ENCODE measurements at places on chromosomes 1 and 21.

GRCh38 chr1:184276416-184276815 lies 110.4 kb upstream of the C1orf21 start:
- DNase-seq, result no peak

DNA sequence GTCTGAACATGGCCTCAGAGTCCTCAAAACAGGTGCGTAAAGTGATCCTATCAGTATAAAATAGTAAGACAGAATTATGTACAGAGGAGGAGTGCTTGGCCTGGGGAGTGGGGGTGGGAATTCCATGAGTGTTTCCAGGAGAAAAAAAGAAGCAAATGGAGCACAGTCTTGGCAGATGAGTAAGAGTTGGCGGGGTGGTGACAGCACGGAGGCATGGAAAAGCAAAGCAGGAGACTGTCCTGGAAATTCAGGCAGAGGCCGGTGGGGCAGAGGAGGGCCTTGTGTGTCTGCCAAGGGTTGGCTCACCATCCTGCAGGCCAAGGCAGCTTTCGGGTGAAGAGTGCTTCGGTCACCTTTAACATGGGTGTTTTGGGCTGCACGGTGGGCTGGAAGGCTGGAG lies 63.4 kb downstream of the OPTC start:
- DNase-seq, result no peak

GRCh38 chr1:238233966-238234365 lies 343.2 kb upstream of the ZP4 start:
- no peak for DNase-seq

DNA sequence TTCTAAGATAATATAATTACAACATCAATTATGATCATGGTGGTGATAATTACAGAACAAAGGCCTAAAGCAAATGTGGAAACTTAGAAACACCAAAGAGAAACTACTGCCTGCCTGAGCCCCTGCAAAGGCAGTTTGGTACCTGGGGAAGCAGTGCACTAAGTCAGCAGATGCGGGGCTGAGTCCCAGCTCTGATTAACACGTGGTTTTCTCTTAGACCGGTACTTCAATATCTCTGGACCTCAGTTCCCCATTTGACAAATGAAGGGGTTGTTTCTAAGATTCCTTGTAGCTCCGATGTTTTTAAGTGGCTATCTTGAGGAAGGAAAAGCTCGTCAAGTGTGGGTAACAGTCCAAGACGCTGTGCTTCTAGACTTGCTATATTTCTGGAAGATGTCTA lies 16.7 kb upstream of the PLEKHA6 start:
- no peak for DNase-seq

DNA sequence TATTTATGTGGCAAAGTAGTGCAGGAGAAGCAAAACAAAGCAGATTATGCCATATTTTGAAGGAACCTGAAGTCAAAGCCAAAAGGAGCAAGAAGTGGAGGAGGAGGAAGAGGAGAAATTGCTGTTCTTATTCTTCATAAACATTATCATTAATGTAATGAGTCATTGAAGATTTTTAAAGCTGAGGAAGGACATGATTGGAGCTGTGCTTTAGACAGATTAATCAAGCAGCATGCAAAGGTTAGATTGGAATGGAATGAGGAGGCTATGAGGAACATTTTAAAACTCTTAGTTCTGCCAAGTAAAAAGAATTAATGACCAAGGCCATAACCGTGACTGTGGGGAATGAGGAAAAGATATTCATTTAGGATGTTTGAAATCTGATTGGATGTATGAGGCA lies 33.0 kb upstream of the HSD17B7 start:
- DNase-seq, result no peak

GRCh38 chr1:99763956-99764355 lies 2.5 kb downstream of the FRRS1 start:
- no peak for DNase-seq

GRCh38 chr1:29355375-29355774 lies 119.1 kb downstream of the PTPRU start:
- no peak for DNase-seq

GRCh38 chr1:54017979-54018378 lies at the start of gene LDLRAD1:
TSS of gene LDLRAD1 (minus strand) at chr1:54018186. CDS start at chr1:54018112, 74 bp downstream.
- no peak for DNase-seq

GRCh38 chr1:92029241-92029922 lies 403 bp upstream of the EPHX4 start:
- DNase-seq, result peak; percentile 2

- no peak for DNase-seq
Measured at GRCh38 chr21:33029385-33029921, 3.7 kb downstream of the OLIG2 start.

GRCh38 chr1:172245788-172246187 lies 174.7 kb upstream of the C1orf105 start:
- no peak for DNase-seq

DNA sequence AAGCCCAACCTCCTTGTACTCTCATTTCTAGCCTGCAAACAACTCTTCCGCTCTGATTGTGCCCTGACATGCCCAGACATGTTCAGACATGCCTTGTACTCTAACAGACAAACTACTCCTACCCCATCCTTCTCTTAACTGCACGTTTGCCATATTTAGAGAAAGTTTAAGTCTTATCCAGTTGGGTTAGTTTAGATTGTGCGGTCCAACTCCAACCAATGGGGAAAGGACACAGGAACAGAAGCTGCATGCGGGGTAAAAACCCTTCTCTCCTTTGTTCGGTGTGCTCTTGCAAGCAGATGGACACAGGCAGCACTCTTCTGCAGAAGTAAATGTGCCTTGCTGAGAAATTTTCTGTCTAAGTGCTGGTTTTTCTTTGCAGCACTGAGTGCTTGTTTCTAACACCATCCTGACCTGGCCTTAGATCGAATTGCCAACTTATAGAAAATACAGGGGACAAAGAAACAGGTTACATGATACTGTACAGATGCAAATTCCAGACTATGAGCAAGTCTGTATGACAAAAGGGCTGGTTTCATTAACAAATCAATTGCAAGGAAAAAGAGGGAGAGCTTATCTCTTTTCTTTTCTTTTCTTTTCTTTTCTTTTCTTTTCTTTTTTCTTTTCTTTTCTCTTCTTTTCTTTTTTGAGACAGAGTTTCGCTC lies 35.8 kb upstream of the IFNGR2 start:
- no peak for DNase-seq

- no peak for DNase-seq
Measured at GRCh38 chr1:8283058-8283884, 34.6 kb upstream of the SLC45A1 start.

- no peak for DNase-seq
Measured at GRCh38 chr1:248814351-248814750, 11.4 kb downstream of the SH3BP5L start.

- DNase-seq, result no peak
Measured at GRCh38 chr1:39328586-39329121, 124.2 kb downstream of the MACF1 start.

- no peak for DNase-seq
Measured at GRCh38 chr1:9877962-9878361, 32.1 kb downstream of the CTNNBIP1 start.

GRCh38 chr1:187788718-187789117 lies 960.0 kb downstream of the PLA2G4A start:
- no peak for DNase-seq

DNA sequence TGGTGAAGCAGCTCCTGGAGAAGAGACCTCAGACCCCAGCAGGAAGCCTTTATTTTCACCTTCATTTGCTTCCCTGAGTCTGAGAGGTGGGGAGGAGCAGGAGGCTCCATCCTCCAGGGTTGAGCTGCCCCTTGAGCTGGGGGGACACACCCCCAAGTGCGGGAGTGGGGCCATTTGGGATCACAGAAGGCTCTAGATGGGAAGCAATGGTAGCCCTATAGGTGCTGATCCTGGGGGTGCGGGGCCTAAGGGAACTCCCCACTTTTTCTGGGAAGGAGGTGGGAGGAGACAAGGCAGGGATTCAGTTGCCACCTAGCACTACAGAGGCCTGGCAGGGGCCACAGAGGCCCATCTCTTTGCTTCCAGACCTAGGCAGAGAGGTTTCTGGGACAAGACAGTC lies 247.9 kb upstream of the CSF3R start:
- DNase-seq, result no peak

GRCh38 chr1:65002156-65002507 lies 35.8 kb upstream of the JAK1 start:
- DNase-seq, result peak; percentile 24

Measured in left renal pelvis (tissue), 4 donors.